CD4-positive, alpha-beta T cell treated with Interleukin-15 for 1 hour (primary cell): ENCODE measurements at places on chromosomes 7 and 10.
A peak's percentile ranks its signal among the peaks of the same experiment; 100 is the strongest.

DNA sequence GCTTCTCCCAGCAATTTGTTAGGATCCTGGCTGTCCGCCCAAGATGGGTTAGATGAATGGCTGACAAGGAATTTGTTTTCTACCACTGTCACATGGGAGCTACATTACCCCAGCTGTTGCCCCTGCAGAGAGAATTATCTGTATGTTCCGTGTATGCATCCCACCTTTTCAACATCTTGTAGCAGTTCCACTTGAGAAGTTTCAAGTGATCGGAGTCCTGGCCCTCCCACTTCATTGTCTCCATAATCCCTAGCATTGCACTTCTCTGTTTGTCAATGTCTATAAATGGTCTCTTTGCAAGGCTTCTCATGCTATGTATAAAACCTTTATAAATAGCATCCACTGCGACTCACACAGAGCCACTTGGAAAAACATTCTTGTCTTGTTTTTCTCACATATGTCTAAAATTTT lies 972.5 kb downstream of the CNTNAP2 start:
- DNase-seq: no peak

DNA sequence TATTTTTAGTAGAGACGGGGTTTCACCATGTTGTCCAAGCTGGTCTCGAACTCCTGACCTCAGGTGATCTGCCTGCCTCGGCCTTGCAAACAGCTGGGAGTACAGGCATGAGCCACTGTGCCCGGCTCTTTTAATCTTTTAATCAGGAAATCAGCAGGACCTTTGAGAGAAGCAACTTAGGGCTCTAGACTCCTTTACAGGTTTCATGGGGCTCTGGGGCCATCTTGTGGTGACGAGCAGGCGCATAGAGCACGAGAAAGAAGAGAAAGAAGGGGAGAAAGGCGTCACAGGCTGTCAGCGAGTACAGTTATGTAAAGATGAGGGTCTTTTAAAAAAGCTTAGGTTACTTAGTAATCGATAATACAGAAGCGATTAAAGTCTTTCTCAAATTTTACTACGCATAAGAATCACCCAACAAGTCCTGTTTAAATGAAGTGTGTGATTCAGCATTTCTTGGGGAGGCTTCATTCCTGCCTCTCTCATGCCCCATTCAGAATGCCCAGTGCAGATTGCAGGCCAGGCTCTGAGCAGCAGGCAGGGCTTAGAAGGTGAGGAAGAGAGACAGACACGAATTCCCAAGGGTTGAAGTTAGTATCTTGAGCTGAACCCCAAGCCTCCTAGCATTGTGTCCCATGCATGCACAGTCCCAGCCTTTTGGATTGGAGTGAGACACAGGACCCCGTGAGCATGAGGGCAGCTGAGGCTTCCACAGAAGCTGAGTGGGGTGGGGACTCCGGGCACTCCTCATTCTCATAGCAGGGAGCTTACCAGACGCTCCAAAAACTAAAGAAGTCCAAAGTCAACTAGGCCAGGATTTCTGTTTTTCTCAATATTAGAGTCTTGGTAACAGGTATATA lies 23.6 kb upstream of the PFKP start:
- peak; percentile 50 for DNase-seq

DNA sequence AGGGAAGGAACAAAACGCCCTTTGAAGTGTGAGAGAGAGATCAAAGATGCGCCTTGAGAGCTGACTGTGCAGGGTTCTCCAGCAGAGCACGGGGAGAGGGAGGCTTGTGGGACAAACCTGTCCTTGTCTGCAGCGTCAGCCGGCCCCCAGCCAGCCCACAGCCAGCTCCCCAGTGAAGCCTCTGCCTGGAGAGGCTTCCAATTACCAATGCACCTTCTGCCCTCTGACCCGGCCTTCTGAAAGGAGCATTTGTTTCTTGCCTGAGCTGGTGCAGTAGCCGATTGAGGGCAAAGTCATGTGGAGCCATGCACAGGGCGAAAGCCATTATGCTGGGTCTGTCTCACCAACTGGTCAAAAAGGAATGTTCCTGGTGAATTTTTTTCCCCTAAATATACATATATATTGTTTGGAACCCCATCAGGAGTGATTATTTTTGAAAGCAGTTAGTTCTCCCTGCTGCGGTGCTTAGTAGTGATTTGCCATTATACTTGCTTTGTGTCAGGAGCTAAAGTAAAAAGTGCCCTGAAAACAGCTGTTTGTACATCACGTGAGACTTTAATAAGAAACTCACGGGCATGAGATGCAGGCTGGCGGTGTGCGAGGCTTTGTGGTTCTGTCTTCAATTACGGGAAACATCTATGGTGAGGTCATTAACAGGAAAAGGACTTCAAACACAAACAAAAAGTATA lies 268.6 kb downstream of the KLF6 start:
- no peak for DNase-seq

- DNase-seq: no peak
Measured at GRCh38 chr7:90492250-90492649, 22.8 kb downstream of the PTTG1IP2 start.

DNA sequence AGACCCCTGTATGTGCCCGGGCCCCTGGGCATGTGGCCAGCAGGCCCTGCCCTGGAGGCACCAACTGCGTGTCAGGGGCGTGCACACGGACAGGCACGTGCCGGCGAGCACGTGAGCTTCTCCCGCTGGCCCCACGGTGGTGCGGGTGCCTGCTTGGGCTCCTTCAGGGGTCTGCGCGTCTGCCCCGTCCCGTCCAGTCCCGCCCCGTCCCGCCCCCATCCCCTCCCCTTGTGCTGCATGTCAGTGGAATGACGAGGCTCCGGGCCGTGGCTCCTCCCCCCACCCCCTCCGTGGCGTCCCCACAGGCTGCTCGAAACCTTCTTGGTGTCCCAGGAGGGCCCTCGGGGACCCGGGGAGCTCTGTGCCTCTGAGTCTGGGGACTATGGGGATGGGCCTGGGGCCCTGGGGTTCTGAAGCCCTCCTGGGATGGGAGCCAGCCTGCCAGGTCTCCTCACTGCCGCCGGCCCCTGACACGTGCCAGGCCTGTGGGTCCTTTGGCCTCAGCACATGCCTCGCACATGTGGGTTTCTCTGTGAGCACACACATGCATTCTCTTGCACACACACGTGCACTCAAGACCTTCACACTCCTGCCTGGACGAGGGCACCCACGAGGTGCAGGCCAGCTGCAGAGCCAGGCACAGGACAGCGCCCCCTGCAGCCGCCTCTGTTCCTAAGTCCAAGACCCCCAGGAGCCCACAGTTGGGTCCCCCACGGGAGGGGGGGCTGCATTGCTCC lies 27.5 kb upstream of the AMZ1 start:
- DNase-seq: no peak

GRCh38 chr10:92430103-92430502 lies 139.1 kb downstream of the MARCHF5 start:
- no peak for DNase-seq

- DNase-seq: no peak
Measured at GRCh38 chr7:2224491-2224928, 8.2 kb downstream of the MAD1L1 start.

- no peak for DNase-seq
Measured at GRCh38 chr10:71392791-71393781, 3.6 kb upstream of the CDH23 start.

GRCh38 chr10:11578802-11579255 lies 32.6 kb downstream of the USP6NL start:
- no peak for DNase-seq

GRCh38 chr10:59677253-59677831 lies 32.3 kb downstream of the SLC16A9 start:
- no peak for DNase-seq

DNA sequence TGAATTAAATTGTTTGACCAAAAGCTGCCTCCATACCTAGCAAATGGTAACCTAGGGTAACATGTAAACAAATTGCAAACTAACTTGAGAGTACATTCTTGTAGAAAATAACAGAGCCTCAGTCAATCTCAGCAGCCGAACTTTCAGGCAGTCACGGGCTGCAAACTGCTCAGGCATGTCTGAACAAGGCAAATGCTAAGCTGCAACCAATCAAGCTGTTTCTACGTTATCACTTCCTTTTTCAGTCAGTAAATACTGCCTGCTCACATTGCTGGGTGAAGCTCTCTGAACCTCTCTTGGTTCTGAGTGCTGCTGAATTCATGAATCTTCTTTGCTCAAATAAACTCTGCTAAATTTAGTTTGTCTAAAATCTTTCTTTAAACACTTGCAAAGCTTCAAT lies 1212.4 kb downstream of the SORCS1 start:
- DNase-seq: no peak

- no peak for DNase-seq
Measured at GRCh38 chr7:46071601-46072000, 150.5 kb upstream of the IGFBP3 start.

DNA sequence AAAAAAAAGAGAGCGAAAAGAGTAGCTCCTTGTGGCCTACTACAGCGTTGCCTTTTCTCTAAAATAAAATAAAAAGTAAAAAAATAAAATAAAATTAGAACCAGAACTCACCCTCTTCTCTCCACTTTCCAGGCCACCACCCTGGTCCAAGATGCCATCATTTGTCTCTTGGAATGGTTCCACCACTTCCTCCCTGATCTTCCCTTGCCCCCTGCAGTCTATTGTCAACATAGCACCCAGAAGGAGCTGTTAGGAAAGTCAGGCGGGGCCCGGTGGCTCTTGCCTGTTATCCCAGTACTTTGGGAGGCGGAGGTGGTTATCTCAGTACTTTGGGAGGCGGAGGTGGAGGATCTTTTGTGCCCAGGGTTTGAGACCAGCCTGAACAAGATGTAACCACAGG lies 7.6 kb upstream of the GRID2IP start:
- DNase-seq: no peak

DNA sequence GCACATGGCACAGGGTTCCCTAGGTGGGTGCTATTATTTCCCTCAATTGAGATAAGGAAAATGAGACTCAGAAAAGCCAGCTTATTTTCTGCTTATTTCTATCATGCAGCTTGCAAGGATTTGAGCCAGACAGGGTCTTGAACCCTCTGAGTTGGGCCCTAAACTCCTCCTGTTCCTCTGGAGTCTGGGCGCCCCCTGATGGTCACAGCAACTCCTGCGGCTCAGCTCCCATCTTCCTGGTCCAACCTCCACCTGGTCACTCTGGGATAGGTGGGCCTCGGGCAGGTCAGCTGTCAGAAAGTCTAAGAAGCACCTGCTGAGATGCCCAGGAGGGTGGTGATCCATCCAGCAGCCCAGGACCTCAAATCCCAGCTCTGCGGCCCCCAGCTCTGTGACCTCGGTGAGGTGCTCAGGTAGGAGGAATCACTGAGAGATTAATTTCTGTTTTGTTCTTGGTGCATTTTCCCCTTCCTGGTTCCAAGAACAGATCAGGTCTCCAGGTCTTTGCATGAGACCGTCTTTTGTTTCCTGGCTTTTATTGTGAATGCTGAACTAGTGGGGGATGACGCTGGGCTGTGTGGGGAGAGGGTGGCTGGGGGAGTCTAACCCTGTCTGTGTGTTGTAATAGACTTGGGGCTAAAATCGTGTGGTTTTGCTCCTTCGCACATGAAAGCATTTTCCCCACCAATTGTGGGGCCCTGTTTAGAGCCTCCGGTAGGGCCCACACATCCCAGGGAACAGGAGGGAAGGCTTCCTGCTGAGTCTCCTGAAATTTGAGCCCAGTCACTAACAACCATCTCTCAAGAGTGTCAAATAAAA lies 32.8 kb downstream of the TMEM130 start:
- no peak for DNase-seq

- no peak for DNase-seq
Measured at GRCh38 chr10:3412071-3412582, 239.5 kb upstream of the PITRM1 start.

- no peak for DNase-seq
Measured at GRCh38 chr10:33263453-33263852, 71.0 kb downstream of the NRP1 start.

- no peak for DNase-seq
Measured at GRCh38 chr10:71372882-71373495, 23.7 kb upstream of the CDH23 start.

- no peak for DNase-seq
Measured at GRCh38 chr10:130359711-130360110, 223.5 kb downstream of the GLRX3 start.
